ENCODE measurements at places on chromosomes 7 and 10.

DNA sequence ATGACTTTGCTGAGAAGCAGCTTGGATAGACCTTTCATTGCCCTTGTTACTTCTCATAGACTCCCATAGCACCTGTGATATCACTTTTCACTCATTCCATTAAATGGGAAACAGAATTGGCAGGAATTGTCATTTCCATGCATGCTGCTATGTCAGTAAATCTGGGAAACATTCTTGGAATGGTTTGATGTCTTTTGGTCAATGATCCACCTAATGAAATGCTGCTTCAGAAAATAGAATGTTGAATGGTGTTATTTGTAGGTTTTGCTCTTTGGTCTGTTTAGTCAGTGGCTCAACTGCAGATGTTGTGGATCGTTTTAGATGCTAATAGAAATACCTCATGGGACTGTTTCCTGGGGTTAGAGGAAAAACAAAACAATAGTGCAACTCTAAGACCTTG, 127.8 kb downstream of the PLPP4 start:
- DNase-seq: no peak

DNA sequence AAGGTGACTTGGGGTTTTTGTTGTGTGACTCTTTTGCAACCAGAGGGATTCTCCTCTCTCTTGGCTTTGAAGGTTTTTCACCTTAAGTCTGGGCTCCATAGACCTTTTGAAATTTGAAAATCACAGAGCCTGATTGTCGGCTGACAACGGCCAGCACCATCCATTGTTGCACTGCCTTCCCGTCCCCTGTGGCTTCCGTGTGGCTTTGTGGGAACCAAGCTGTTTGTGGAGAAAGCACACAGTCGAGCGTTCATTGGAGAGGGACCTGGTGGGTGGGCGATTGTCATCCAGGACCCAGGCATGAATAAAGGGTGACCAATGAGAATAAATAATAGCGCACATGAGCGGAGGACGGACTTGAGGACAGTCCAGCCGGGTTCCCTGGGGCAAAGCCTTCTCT, 7.4 kb upstream of the RAMP3 start:
- DNase-seq: no peak

- DNase-seq: no peak
These were observed 34.0 kb downstream of the TMEM270 start for GRCh38 chr7:73894733-73895551.

GRCh38 chr7:119256001-119256400, 1017.0 kb upstream of the KCND2 start:
- no peak for DNase-seq

GRCh38 chr7:128202287-128202957, 38.7 kb upstream of the LEP start:
- DNase-seq: no peak

GRCh38 chr7:158268816-158269535, 318.6 kb downstream of the PTPRN2 start:
- no peak for DNase-seq

GRCh38 chr7:103640031-103640779, 194.2 kb upstream of the SLC26A5 start:
- DNase-seq: no peak

- DNase-seq: no peak
These were observed 512.6 kb downstream of the PTPRN2 start for GRCh38 chr7:158074896-158075632.

DNA sequence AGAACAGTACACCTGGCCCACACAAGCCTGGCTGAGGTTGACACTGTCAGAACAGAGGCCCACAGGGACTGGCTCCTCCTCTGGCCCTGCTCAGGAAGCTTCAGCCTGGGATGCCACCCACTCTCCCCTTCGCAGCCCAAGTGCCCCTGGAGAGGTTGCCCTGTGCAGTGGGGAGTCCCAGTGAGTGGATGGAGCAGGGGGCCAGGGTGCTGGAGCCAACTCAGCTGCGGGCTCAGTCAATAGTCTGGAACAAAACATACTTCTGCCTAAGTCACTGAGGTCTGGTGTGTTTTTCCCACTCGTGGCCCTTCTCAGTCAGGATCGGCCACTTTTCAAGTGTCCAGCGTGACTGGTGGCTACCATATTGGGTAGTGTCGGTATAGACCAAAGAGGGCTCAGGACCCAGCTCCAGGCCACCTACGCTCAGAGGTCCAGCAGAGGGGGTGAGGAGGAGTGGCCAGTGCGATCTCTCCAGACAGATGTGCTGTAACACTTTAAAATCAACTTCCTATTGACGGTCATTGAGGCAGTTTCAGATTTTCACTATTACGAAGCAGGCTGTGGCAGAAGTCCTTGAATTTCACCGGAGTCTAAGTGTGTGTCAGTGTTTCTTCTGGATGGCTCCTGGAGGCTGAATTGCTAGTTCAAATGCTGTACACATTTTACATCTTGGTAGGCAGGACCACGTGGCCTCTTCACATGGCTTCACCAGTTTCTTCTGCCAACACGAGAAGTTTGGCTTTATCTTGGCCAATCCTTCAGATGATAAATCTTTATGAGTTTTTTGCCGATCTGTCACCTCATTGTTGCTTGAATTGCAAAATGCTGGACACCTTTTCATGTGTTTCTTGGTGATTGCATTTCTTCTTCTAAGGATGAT, 994 bp upstream of the GCK start:
- no peak for DNase-seq

DNA sequence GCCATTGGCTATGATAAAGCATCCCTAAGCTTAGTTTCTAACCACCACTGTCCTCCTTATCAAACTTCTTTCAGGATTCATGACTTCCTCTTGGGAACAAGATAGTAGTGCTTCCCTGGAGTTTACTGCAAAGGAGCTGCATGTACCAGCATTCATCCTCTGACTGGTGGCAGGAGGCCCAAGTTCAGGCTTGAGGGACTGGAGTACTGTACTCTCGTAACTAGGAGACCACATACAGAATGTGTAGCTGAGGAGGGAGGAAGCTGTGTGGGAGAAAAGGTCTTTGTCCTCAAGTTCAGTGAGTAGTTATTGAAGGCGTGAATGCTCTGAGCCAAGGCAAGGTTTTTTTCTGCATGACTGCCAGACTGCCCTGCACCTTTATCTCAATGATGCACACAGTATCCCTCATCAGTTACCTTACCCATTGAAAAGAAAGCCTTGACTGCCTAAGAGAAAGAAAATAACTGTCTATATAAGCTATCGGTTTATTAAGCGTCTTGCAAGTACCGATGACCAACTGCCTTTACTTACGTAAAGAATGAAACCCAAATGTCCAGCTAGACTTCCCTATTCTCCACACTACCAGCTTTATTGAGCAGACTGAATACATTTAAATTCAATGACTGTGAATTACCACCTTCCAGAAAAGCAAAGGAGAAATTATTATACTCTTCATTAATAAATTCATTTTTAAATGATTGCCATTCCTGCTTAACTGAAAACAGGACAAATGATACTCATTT, 12.8 kb downstream of the SCRN1 start:
- DNase-seq: peak; percentile 51

DNA sequence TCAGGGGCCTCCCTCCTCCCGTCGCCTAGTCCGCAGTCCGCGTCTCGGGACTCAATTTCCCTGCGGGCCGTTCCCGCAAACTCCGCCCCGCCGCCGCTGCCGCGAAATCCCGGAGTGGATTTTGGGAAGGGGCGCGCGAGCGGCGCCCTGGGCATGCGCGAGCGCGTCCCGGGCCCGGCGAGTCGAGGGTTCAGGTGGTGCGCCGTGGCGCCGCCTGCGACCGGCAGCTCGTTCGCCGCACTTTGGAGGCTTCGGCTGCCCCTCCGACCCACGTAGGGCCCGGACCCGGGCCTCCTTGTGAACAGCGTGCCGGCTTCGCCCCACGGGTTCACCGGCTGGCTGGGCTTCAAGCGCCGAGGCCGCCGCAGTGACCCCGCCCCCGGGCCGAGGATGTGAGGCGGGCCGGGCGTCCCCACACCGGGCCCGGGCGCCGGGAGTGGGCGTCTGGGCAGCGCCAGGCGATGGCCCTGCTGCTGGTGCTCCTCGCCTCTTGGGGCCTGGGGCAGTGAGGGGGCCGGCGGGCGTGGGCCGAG, at the start of gene PLEKHA8:
Gene PLEKHA8, plus strand, starts transcription at position 197 of the 533 bp plus-strand sequence. CDS start 351 bp downstream, outside the sequence.
- peak; percentile 76 for DNase-seq

- DNase-seq: no peak
These were observed 9.8 kb downstream of the PSMA2 start for GRCh38 chr7:42922017-42922753.

DNA sequence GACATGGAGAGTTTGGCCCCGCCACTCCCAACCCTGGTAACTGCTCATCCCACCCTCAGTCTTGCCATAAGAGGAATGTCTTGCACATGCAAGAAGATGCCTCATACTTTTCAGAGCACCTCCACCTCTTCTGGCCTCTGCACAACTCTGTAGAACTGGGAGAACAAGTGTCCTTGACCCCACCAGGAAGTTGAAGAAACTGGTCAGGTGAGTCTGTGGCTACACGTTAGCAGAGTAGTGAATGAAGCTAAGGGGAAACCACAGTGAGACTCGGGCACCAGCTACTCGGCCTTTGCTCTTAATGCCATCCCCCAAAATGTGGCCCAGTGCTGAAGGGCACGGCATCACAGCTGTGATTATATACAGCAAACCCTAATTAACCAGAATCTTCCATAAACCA, 110.1 kb downstream of the ARID5B start:
- no peak for DNase-seq

GRCh38 chr10:1085258-1085657, 29.1 kb downstream of the WDR37 start:
- DNase-seq: no peak

DNA sequence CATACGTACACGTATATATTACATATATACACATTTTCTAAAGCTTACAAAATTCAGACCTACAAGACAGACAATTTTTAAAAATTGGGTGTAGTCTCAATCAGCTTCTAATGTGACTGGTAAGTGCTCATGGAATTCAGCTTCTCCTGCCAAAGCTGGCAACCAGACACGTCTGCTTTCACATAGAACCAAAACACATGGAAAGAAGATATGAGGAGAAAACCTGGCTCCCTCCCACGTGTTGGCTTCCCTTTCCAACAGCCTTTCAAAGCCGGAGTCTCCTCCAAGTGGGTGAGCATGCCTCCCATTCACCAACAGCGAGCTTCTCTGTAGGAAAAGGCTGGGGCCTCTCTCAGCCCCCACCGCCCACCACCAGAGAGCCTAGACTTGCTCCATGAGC, 33.4 kb downstream of the CDCA7L start:
- no peak for DNase-seq

- DNase-seq: no peak
These were observed 1.1 kb upstream of the HPSE2 start for GRCh38 chr10:99236627-99237309.

DNA sequence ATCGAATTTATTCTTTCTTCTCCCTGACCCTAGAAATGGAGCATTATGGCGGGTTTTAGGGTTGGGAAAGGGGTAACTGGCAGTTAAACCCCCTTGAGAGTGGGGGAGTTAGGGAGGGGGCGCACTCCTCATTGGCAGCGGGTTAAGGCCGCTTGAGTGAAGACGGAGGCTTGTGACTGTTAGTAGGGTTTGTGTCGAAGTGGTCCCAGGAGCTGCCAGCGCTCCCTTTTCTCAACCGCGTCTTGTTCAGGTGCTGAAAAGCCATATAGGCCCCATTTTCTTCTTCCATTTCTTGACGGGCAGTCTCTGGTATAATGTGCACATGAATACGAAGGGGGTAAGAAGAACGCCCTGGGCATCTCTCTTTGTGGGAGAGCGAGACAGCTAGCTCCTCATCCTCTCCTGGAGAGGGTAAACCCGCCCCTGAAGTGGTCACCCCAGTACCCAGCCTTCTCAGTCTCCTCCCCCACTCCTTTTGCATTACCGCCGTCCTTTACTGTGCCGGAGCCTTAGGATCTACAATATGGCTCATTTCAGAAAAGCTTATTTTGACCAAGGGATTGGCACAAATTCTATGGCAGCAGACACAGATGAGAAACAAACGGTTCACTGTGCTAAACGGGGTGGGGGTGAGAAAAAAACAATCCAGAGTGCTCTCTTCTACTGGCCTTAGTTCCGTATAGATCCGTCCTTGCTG, 836 bp downstream of the KMT2E start:
- DNase-seq: peak; percentile 59

GRCh38 chr10:95837783-95838182, 70.0 kb upstream of the CC2D2B start:
- DNase-seq: no peak

DNA sequence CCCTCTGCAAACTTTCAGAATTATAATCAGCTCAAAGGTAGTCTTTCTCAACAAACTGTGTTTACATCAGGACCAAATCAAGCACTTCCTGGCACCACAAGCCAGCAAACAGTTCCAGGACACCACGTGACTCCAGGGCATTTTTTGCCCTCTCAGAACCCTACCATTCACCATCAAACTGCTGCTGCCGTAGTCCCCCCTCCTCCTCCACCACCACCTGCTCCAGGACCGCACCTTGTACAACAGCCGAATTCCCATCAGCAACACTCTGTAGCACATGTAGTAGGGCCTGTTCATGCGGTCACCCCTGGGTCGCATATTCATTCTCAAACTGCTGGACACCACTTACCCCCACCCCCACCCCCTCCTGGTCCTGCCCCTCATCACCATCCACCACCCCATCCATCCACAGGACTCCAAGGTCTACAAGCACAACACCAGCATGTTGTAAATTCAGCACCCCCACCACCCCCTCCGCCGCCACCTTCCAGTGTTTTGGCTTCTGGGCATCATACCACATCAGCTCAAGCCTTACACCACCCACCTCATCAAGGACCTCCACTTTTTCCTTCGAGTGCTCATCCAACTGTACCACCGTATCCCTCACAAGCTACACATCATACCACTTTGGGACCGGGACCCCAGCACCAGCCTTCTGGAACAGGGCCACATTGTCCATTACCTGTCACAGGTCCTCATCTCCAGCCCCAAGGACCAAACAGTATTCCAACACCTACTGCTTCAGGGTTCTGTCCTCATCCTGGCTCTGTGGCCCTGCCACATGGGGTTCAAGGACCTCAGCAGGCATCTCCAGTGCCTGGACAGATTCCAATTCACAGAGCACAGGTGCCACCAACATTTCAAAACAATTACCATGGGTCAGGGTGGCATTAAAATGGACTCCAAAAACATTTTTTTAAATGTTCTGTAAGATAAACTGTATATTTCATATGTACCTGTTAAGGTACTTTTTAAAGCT, 98.7 kb downstream of the KMT2E start:
- no peak for DNase-seq

- DNase-seq: no peak
These were observed 72.5 kb downstream of the WDR37 start for GRCh38 chr10:1128649-1129048.

- DNase-seq: peak; percentile 52
These were observed 4.9 kb upstream of the SLC29A3 start for GRCh38 chr10:71314028-71314693.

DNA sequence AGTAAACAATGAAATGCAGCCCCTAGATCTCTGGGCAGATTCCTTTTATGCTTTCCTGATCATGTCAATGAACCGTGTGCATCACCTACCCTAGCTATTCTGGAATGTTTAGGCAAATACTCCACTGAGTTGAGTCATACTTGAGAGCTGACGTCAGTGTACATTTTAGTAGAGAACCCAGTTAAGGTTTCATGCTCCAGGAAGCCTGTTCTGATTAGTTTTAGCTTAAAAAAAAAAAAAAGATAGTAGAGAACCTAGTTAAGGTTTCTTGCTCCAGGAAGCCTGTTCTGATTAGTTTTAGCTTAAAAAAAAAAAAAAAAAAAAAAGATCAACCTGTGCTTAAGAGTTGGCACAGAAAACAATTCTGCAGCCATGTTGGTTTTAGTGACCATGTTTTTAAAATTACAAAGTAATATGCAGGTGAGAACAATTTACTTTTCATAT, 3.7 kb upstream of the MCU start:
- DNase-seq: no peak

GRCh38 chr7:79287981-79288380, 165.5 kb downstream of the MAGI2 start:
- DNase-seq: no peak

All from substantia nigra (tissue), 51 donors.